ENCODE measurements at places on chromosomes 13 and 19. TPM values are rescaled to one million over a fixed set of nuclear protein-coding genes. Genes with fewer than 3 reads are reported as not detected.
A peak's percentile ranks its signal among the peaks of the same experiment; 100 is the strongest.

- H3K36me3 ChIP-seq: no peaks in the 10 kb centered on the region
- H3K4me1 ChIP-seq: no peaks in the 10 kb centered on the region
- no peak for DNase-seq
Observed at GRCh38 chr13:51212758-51213157, 9.4 kb upstream of the FAM124A start.

DNA sequence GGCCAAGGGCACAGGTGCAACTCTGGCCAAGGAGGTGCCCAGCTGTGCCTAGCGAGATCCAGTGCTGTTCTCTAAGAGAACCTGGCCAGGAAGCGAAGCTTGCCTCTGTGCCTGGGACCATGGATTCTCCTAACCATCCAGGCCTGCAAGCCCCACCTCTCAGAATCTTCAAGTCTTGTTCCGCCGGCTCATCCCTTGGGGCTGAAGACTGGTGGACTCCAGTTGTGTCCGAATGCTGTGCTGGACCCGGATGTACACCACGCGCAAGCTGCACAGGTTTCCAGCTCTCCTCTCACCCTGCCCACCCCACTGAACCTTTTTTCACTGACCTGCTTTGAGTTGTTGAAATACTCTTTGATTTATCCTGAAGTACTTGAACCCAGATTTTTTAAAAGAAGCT lies 27.5 kb upstream of the MIR17HG start:
- H3K27me3 ChIP-seq: peaks cover 15% of the 10 kb centered on the region
- DNase-seq: no peak
- no peaks in the 10 kb centered on the region for H3K4me1 ChIP-seq
- H3K4me3 ChIP-seq: no peak overlapping the region
- H3K27ac ChIP-seq: no peak overlapping the region

DNA sequence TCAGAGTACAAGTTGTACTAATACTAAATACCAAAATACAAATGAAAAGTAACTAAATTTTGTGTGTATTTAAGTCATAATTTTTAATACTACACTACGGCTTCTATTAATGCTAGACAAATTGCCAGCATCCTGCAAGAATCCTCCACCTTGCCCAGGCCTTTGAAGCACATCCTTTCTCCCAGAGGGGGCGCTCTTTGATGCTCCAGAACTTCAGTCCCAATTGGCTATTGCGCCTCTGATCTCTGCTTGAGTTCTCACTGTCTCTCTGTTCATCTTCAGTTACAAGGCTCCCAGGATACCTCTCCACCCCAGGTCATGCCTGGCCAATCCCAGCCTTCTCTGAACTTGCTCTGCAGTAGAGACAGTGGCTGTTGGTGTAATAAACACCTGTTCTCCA lies 141.0 kb downstream of the DCLK1 start:
- H3K27me3 ChIP-seq: no peaks in the 10 kb centered on the region
- peaks cover 3% of the 10 kb centered on the region for H3K4me1 ChIP-seq
- H3K4me3 ChIP-seq: no peak overlapping the region
- DNase-seq: no peak

DNA sequence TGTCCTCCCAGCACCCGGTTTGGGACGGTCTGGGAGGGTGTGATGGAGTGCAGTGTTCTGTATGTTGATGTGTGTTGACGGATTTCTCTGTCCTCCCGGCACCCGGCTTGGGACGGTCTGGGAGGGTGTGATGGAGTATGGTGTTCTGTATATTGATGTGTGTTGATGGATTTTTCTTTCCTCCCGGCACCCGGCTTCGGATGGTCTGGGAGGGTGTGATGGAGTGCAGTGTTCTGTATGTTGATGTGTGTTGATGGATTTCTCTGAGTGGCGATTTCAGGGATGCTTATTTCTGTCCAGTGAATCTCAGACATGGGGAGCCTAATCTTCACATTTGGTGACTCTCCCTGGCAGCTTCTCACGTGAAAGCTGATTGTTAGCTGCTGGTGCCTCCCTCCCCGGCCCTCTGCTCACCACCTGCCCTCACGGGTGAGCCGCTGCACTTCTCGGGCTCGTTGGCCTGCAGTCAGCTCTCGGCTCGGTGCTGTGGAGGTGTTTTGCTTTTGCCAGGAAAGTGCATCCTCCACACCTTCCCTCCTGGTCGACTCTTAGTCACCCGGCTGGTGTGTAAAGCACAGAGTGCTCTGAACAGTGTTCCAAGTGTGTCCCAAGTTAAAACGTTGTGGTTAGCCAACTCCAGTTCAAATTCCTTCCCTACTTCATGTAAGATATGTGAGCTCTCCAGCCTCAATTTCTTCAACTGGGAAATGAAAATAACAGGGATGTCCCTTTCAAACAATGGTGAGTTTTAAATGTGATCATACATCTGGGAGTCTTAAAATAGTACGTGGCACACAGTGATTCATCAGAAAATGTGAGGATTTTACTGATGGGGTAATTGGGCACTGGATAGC lies 54.6 kb downstream of the ATP11A start:
- H3K27ac ChIP-seq: peak overlapping the region; percentile 36
- no peak for DNase-seq
- no peaks in the 10 kb centered on the region for H3K36me3 ChIP-seq
- H3K4me1 ChIP-seq: peaks cover 19% of the 10 kb centered on the region
- H3K4me3 ChIP-seq: no peak overlapping the region

DNA sequence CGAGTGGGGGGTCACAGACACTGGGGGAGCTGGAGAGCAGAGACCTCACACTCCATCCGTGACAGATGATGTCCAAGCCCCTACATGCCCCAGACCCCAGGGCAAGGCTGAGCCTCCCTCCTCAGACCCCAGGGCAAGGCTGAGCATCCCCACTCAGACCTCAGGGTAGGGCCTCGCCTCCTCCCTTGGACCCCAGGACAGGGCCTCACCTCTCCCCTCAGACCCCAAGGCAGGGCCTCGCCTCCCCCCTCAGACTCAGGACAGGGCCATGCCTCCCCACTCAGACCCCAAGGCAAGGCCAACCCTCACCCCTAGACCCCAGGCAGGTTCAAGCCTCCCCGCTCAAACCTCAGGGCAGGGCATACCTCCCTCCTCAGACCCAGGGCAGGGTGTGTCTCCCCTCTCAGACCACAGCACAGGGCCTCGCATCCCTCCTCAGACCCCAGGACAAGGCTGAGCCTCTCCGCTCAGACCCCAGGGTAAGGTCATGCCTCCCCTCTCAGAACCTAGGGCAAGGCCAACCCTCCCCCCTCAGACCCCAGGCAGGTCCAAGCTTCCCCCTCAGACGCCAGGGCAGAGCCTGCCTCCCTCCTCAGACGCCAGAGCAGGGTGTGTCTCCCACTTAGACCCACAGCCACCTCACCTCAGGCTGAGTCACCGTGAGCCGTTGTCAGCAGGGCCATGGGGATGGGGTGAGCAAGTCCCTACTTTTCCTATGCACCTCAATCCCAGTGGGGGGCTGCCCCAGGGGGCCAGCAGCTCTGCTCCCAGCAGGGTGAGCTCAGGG lies 1.7 kb upstream of the S1PR4 start:
- DNase-seq: peak; percentile 91
- no peaks in the 10 kb centered on the region for H3K36me3 ChIP-seq
- H3K4me1 ChIP-seq: peaks cover 61% of the 10 kb centered on the region

DNA sequence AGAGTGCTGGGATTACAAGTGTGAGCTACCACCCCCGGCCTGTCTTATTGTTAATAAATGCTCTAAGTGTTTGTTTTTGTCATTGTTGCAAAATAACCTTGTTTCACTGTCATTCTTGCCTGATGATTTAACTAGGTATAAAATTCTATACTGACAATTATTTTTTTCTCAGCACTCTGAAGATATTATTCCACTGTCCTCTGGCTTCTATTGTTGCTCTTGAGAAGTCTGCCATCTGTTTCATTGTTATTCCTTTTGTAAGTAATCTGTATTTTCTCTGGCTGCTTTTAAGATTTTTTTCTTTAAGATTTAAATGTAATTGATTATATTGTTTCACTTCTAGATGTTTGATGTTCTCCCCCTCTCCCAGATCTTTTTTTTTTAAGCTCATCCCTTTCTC lies 17.6 kb downstream of the ZNF420 start:
- no peaks in the 10 kb centered on the region for H3K27me3 ChIP-seq
- H3K27ac ChIP-seq: no peak overlapping the region
- H3K4me1 ChIP-seq: no peaks in the 10 kb centered on the region
- H3K36me3 ChIP-seq: no peaks in the 10 kb centered on the region
- DNase-seq: no peak

- H3K4me3 ChIP-seq: no peak overlapping the region
- no peaks in the 10 kb centered on the region for H3K4me1 ChIP-seq
- H3K27ac ChIP-seq: no peak overlapping the region
- H3K27me3 ChIP-seq: no peaks in the 10 kb centered on the region
- no peak for DNase-seq
- no peaks in the 10 kb centered on the region for H3K36me3 ChIP-seq
Observed at GRCh38 chr13:105370011-105370650, 1165.3 kb downstream of the EFNB2 start.

DNA sequence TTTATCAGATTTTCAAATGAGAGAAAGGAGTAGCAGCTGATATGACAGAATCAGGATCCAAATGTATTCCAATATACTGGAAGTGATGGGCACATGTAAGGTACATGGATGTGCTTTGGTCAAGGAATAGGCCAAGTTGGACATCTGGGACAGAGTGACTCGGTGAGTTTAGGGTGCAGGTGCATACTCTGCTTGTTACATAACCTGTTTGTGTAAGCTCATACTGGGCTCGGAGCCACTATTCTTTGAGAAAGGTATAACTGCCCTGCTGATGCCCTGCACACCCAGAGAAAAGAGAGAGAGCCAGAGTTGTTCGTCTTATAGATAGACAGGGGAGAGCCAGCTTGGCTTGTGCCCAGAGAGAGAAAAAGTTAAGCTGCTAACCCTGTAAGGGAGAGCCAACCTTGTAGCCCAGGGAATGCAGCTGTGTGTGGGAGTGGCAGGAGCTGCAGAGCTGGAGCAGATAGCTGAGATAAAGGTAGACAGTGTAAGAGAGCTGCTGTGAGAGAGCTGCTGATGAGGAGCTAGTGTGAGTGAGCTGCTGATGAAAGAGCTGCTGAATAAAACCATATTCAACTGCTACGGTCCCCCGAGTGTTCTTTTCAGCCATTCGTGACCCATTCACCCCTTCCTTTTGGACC lies 40.7 kb upstream of the N4BP2L1 start:
- no peaks in the 10 kb centered on the region for H3K4me1 ChIP-seq
- H3K4me3 ChIP-seq: no peak overlapping the region
- peaks cover 33% of the 10 kb centered on the region for H3K36me3 ChIP-seq
- no peak overlapping the region for H3K27ac ChIP-seq

The CPAMD8 gene
- polyA plus RNA-seq: 67.9 TPM

DNA sequence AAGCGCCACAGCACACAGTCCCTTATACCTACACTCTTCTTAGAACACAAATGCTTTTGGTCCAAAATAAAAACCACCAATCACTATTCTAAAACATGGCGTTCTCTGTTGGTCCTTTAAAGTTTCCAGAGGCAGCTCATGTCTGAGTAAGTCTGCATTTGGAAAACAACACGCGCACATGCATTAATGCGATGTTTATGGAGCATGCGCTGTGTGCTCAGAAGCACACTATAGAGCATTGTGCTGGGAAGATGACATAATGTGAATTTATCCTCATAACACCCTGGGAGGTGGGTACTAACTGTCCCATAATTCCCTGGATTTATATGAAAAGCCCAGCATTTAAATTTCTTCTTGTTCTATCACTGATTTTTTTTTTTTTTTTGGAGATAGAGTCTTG lies 10.7 kb downstream of the ZNF682 start:
- no peaks in the 10 kb centered on the region for H3K36me3 ChIP-seq
- H3K4me3 ChIP-seq: no peak overlapping the region
- no peaks in the 10 kb centered on the region for H3K27me3 ChIP-seq
- no peak for DNase-seq

- no peaks in the 10 kb centered on the region for H3K27me3 ChIP-seq
- no peaks in the 10 kb centered on the region for H3K36me3 ChIP-seq
- peak; percentile 82 for DNase-seq
- H3K4me1 ChIP-seq: no peaks in the 10 kb centered on the region
- H3K4me3 ChIP-seq: no peak overlapping the region
Observed at GRCh38 chr13:78881751-78882150, 222.8 kb upstream of the OBI1 start.

- DNase-seq: peak; percentile 46
- peaks cover 35% of the 10 kb centered on the region for H3K4me1 ChIP-seq
- H3K4me3 ChIP-seq: peak overlapping the region; percentile 95
- H3K36me3 ChIP-seq: no peaks in the 10 kb centered on the region
- no peaks in the 10 kb centered on the region for H3K27me3 ChIP-seq
Observed at GRCh38 chr19:16571822-16572331, 338 bp downstream of the SLC35E1 start.

GRCh38 chr13:82747958-82748357 lies 1134.3 kb downstream of the SLITRK1 start:
- no peak overlapping the region for H3K4me3 ChIP-seq
- no peak overlapping the region for H3K27ac ChIP-seq
- DNase-seq: no peak

GRCh38 chr13:104389691-104390090 lies 1323.5 kb upstream of the SLC10A2 start:
- H3K4me1 ChIP-seq: no peaks in the 10 kb centered on the region
- H3K36me3 ChIP-seq: no peaks in the 10 kb centered on the region
- no peaks in the 10 kb centered on the region for H3K27me3 ChIP-seq
- DNase-seq: no peak

- H3K4me1 ChIP-seq: peaks cover 62% of the 10 kb centered on the region
- H3K27ac ChIP-seq: peak within 1 kb of the TSS; percentile 96
- peak; percentile 36 for DNase-seq
Observed at GRCh38 chr13:27171244-27171826, at the start of gene USP12. Gene USP12, minus strand, starts transcription at chr13:27171811. Its CDS starts 172 bp downstream, at chr13:27171639.

The CCL25 gene
- 0.46 TPM for polyA plus RNA-seq

DNA sequence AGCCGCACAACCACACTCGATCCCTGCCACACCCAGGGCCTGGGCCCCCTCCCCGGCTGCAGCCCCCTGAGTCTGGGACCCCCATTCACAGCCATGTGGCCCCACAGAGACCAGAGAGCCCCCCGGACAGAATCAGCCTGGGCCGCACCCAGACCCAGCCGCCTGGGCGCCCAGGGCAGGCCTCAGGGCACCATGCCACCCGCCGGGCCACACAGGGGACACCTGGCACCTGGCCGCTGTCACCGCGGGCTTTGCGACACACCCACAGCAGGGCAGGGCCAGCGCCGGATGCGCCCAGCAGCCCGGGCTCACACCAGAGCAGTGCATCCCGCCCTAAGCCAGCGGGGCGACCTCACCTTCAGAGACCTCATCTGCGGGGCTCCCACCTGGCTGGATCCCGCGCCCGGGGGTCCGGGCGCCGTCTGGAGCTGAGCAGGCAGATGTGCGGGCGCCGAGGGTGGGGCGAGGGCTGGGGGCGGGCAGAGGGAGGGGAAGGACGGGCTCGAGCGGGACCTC lies 443 bp downstream of the TBXA2R start:
- H3K27me3 ChIP-seq: peaks cover 46% of the 10 kb centered on the region
- no peak for DNase-seq
- peaks cover 3% of the 10 kb centered on the region for H3K4me1 ChIP-seq

The NLRP9 gene
- not detected for polyA plus RNA-seq

DNA sequence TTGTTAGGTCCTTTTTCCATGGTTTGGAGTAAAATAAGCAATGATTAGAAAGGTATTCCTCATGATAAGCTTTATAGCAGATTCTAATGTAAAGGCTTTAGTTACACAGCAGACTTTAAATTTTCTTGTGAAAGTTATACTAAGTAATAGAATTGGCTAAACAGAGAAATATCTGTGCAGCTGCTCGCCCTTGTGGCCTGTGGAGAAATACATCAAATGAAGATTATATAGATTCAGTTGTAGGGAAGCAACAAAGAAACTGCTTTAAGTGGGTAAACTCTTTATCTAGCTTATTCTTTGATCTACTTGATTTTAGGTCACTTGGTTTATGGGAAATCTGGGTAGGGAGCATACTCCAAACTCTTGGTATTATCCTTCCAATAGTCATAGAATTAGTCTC lies 1269.7 kb upstream of the SPRY2 start:
- no peak overlapping the region for H3K27ac ChIP-seq
- H3K4me1 ChIP-seq: no peaks in the 10 kb centered on the region
- DNase-seq: no peak
- no peaks in the 10 kb centered on the region for H3K27me3 ChIP-seq

All from left lung (tissue), 14 donors.